ENCODE measurements at places on chromosomes 3 and 15.
A peak's percentile ranks its signal among the peaks of the same experiment; 100 is the strongest.

DNA sequence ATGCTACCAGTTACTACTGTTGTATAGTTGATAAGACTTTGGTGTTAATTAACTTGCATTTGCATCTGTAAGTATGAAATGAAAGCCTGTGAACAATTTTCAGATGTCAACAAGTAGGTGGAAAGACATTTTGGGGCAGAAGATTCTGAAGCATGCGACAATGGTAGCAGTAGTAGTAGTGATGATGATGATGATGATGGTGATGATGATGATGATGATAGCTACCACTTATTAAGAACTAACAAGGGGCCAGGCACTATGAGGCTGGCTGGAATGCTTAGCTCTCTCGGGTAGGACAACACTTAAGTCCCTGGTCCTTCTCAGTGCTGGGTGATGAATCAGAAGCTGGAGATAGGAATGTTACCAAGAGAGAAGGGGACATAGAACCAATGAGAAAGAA is 333.4 kb upstream of the IL12A start:
- H3K4me3 ChIP-seq = no peak overlapping the region
- H3K27me3 ChIP-seq = no peaks in the 10 kb centered on the region
- no peak overlapping the region for H3K27ac ChIP-seq

DNA sequence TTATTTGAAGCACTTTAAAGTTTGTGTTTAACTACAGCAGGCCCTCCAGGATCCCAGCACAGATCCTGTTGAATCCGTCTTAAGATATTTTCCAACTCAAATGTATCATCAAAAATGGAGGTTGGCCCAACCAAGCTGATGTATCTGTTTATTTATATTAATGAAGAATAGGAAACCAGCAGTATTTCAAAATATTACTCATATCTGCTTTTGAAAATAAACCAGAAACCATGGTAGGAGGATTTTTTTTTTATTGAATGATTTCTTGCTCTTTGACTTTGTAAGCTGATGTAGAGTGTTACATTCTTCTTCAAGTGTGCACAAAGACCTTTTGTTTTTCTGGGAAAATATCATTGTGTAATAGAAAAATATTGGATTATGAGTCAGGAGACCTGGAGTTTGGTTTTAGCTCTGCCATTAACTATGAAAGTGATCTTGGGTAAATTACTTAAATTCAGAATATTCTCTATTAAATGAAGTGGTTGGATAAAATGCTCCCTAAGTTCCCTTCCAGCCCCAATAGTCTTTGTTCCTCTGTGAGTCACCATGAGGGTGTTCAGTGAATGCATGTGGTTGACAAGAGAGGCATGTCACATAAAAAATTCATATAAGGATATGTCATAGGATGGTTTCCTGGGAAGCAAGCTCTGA is 221.3 kb upstream of the GAP43 start:
- H3K27me3 ChIP-seq = no peaks in the 10 kb centered on the region
- H3K27ac ChIP-seq = peak overlapping the region; percentile 74
- H3K4me3 ChIP-seq = no peak overlapping the region

- no peaks in the 10 kb centered on the region for H3K36me3 ChIP-seq
- no peak overlapping the region for H3K27ac ChIP-seq
- H3K27me3 ChIP-seq = no peaks in the 10 kb centered on the region
- no peak for DNase-seq
- no peak overlapping the region for H3K4me3 ChIP-seq
Observed at GRCh38 chr15:33074942-33075341, 119.6 kb downstream of the FMN1 start.

DNA sequence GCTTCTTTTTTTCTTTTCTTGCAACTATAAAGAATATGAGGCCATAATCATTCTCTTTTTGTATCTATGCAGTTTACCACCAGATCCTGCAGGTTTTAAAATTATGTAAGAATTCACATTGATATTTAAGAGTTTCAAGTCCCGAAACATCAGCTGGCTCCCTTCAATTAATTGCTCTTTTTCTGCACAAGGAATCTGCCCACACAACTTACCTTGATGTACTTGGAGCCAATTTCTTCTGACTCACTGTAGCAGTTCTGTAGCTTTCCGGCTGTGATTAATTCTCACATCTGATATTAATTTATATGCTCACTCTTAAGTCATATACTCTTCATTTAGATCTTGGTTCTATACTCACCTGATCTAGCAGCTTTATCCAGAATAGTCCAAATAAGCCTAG is 781.8 kb downstream of the CADM2 start:
- no peaks in the 10 kb centered on the region for H3K4me1 ChIP-seq
- no peaks in the 10 kb centered on the region for H3K36me3 ChIP-seq
- H3K27me3 ChIP-seq = no peaks in the 10 kb centered on the region
- no peak for DNase-seq
- H3K4me3 ChIP-seq = no peak overlapping the region
- H3K27ac ChIP-seq = no peak overlapping the region

GRCh38 chr3:180284331-180285110 is 247.8 kb upstream of the PEX5L start:
- no peak for DNase-seq
- H3K4me1 ChIP-seq = no peaks in the 10 kb centered on the region
- no peak overlapping the region for H3K4me3 ChIP-seq
- no peaks in the 10 kb centered on the region for H3K27me3 ChIP-seq
- H3K27ac ChIP-seq = no peak overlapping the region

- H3K4me1 ChIP-seq = no peaks in the 10 kb centered on the region
- DNase-seq = no peak
- no peak overlapping the region for H3K27ac ChIP-seq
- H3K27me3 ChIP-seq = no peaks in the 10 kb centered on the region
- H3K4me3 ChIP-seq = no peak overlapping the region
- H3K36me3 ChIP-seq = no peaks in the 10 kb centered on the region
Observed at GRCh38 chr3:2540115-2540514, 441.4 kb downstream of the CNTN4 start.

DNA sequence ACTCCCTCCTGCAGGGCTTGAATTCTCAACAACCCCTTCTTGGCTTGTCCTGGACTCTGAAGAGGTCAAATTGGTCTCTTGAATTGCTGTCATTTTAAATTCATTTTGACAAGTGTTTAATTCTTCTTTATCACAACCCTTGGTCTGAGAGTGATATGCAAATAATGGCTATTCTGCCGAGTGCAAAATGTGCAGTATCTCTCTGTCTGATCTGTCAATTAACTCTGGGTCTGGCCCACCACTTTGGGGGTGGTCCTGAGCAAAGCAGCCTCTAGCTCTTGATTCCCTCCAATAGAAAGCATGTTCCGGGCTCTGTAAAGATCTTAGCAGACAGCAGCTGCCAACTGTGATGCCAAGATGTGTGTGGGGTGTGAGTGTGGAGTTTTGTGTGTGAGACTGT is 2.2 kb upstream of the IGDCC3 start:
- peaks cover 27% of the 10 kb centered on the region for H3K4me1 ChIP-seq
- no peak overlapping the region for H3K27ac ChIP-seq
- H3K36me3 ChIP-seq = no peaks in the 10 kb centered on the region
- H3K27me3 ChIP-seq = peaks cover 51% of the 10 kb centered on the region
- no peak overlapping the region for H3K4me3 ChIP-seq

DNA sequence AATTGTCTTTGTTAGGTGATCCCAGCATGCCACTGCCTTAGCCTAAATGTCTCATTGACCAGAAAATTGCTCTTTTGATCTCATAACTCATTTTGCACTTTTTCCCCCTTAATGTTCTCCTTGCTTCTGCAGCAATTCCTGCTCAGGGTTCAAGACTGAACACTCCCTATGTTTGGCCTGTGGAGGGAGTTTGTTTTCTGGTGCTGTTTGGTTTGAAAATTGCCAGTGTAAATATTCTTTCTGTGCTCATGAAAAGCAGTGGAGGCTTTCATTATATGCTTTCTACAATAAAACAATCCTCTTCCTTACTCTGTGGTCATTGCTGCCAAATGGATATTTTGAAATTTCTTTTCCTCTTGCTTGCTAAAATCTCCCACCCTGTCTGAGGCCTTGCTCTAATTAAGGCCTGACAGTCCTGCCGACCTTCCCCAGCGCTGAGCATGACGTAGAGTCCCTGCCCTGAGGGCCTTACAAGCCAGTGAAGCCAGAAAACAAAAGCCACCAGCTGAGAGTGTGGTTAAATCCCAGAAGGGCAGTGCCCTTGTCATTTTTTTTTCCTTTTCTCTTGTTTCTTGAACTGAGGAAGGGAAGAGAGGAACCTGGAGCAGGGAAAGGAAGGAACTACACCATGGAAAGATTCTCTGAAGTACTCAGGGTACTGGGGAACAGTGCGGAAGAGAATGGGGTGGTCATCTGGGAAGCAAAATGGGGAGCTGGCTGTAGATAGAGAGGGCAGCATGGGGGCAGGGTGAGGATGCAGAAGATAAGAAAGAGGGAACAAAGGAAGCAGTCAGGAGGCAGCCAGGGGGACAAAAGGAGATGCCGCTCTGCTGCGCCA is 24.8 kb downstream of the ZBTB38 start:
- DNase-seq = no peak
- H3K27ac ChIP-seq = peak overlapping the region; percentile 26

- DNase-seq = no peak
- no peaks in the 10 kb centered on the region for H3K27me3 ChIP-seq
- H3K4me3 ChIP-seq = no peak overlapping the region
- H3K27ac ChIP-seq = no peak overlapping the region
Observed at GRCh38 chr3:23035927-23036640, 167.0 kb upstream of the UBE2E2 start.

DNA sequence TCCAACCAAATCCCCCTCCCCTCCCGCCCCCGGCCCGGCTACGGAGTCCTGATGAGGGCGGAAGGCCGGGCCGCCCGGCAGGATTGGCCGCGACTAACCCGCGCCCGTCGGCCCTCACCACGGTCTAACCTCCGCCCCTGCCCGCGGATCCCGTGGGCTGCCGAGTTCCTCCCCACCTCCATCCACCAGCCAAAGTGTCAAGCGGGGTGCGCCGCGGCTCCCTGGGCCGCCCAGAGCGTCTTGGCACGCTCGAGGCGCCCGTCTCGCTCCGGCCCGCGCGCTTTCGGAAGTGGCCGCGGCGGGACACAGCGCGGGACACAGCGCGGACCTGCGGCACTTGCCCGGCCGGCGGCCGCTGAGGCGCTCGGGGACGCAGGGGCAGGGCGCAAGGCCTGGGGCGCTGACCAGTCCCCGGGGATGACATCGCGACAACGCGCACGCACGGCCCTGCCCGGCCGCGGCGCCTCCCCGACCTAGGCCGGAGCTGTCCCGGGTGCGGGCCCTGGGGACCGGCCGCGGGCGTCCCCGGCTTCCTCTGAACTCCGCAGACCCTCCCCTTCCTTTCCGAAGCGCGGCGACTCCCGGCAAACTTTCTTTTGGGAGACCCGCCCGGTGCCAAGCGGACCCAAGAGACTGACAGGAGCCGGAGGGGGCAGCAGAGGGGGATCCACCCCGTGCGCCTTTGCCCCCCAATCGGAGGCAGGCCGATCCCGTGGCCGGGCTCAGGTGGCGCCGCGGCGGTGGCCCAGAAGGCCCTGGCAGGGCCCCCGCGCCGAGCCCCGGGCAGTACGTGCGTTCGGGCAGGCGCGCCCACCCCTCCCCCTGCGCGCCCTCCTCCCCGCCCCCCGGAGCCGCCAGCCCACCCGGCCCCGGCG is 112.8 kb upstream of the ICE2 start:
- DNase-seq = peak; percentile 73
- H3K4me3 ChIP-seq = peak overlapping the region; percentile 77
- H3K36me3 ChIP-seq = no peaks in the 10 kb centered on the region
- H3K4me1 ChIP-seq = no peaks in the 10 kb centered on the region

GRCh38 chr3:57397175-57398026 is 104.9 kb upstream of the ASB14 start:
- no peaks in the 10 kb centered on the region for H3K27me3 ChIP-seq
- H3K4me3 ChIP-seq = no peak overlapping the region
- no peaks in the 10 kb centered on the region for H3K4me1 ChIP-seq
- no peak for DNase-seq
- no peaks in the 10 kb centered on the region for H3K36me3 ChIP-seq

DNA sequence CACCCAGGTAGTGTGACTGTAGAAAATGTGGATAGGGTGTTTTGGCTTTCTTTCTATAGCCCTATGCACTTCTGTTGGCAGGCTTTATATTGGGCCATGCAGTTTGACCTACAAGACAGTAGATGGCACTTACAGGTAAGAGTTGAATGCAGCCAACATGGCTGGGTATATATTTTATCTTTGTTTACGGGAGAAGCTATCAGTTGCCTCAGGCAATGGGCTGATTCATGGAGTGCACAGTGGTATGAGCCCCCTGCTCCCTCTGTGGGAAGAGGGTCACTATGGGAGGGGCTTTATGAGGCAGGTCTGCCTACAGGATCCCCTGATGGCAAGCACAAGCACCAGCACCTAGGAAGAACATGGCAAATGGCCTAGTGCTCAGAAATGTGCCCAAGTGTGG is 301.2 kb upstream of the CDIN1 start:
- H3K4me3 ChIP-seq = no peak overlapping the region
- no peaks in the 10 kb centered on the region for H3K4me1 ChIP-seq
- no peaks in the 10 kb centered on the region for H3K36me3 ChIP-seq
- DNase-seq = no peak

- peaks cover 12% of the 10 kb centered on the region for H3K4me1 ChIP-seq
- no peaks in the 10 kb centered on the region for H3K36me3 ChIP-seq
- H3K27me3 ChIP-seq = no peaks in the 10 kb centered on the region
- H3K4me3 ChIP-seq = no peak overlapping the region
- no peak overlapping the region for H3K27ac ChIP-seq
Observed at GRCh38 chr3:175648899-175649298, 789.8 kb downstream of the NAALADL2 start.

- no peak overlapping the region for H3K27ac ChIP-seq
- H3K36me3 ChIP-seq = no peaks in the 10 kb centered on the region
- no peaks in the 10 kb centered on the region for H3K4me1 ChIP-seq
- DNase-seq = no peak
- H3K4me3 ChIP-seq = no peak overlapping the region
Observed at GRCh38 chr3:150177673-150178381, 207.1 kb upstream of the PFN2 start.

DNA sequence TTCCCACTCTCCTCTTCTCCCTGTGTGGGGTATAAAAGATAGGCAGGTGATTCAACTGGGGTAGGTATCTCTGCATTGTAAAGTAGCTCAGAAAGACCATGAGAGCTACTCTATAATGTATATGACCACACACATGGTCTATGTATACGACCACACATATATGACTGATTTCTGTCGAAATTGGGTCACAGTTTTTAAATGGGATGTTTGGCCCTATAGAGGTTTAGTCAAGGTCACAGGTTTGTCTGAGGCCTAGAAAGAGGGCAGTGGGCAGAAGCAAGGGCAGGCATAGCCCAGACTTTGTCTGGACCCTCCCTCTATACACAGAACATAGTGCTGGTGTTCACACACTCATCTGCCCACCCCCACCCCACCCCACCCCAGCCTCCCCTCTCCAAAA is 4.4 kb downstream of the LAMP3 start:
- DNase-seq = no peak
- peaks cover 23% of the 10 kb centered on the region for H3K27me3 ChIP-seq
- no peak overlapping the region for H3K4me3 ChIP-seq
- no peak overlapping the region for H3K27ac ChIP-seq
- peaks cover 15% of the 10 kb centered on the region for H3K4me1 ChIP-seq

- H3K36me3 ChIP-seq = no peaks in the 10 kb centered on the region
- DNase-seq = no peak
- no peaks in the 10 kb centered on the region for H3K4me1 ChIP-seq
- no peak overlapping the region for H3K27ac ChIP-seq
Observed at GRCh38 chr3:156626104-156626503, 48.3 kb upstream of the TIPARP start.

- H3K27ac ChIP-seq = peak overlapping the region; percentile 32
- DNase-seq = peak; percentile 75
- no peaks in the 10 kb centered on the region for H3K27me3 ChIP-seq
- no peaks in the 10 kb centered on the region for H3K4me1 ChIP-seq
- peaks cover 34% of the 10 kb centered on the region for H3K36me3 ChIP-seq
Observed at GRCh38 chr3:177041021-177041729, 156.1 kb downstream of the TBL1XR1 start.

- no peaks in the 10 kb centered on the region for H3K36me3 ChIP-seq
- no peak for DNase-seq
- no peak overlapping the region for H3K27ac ChIP-seq
Observed at GRCh38 chr3:127987309-127987995, 64.8 kb upstream of the SEC61A1 start.

All from tibial artery (tissue), 4 donors.